ENCODE measurements at places on chromosomes 4 and X. TPM values are rescaled to one million over a fixed set of nuclear protein-coding genes. Genes with fewer than 3 reads are reported as not detected.

- no peak for DNase-seq
- no peaks in the 10 kb centered on the region for H3K27me3 ChIP-seq
- no peak overlapping the region for H3K27ac ChIP-seq
- peaks cover 72% of the 10 kb centered on the region for H3K36me3 ChIP-seq
These were observed 11.3 kb downstream of the EXOC1 start for GRCh38 chr4:55864577-55865223.

The CTAG2 gene
- not detected for total RNA-seq

- H3K4me3 ChIP-seq, result no peak overlapping the region
- no peaks in the 10 kb centered on the region for H3K27me3 ChIP-seq
- no peak overlapping the region for H3K27ac ChIP-seq
- no peaks in the 10 kb centered on the region for H3K36me3 ChIP-seq
- H3K4me1 ChIP-seq, result no peaks in the 10 kb centered on the region
- DNase-seq, result no peak
These were observed 14.4 kb upstream of the CYBB start for GRCh38 chrX:37765507-37765906.

DNA sequence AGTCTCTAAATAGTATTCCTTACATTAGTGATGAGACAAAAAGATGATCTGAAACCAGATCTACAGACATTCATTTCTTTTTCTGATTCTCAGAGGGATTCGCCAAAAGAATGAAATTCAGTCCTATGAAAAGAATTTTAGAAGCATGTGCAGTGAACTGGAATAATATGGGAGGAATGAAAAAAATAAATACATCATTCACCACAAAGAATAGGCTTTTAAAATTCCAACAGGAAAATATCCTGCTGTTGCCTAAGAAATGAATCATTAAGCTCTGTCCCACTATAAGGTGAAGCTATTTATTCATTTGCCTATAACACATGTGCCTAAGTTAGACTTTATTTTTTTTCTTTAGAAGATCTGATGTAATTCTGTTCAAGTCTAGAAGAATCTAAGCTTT lies 165.9 kb downstream of the IL15 start:
- H3K27ac ChIP-seq, result no peak overlapping the region
- no peaks in the 10 kb centered on the region for H3K4me1 ChIP-seq
- no peak overlapping the region for H3K4me3 ChIP-seq
- no peak for DNase-seq
- no peaks in the 10 kb centered on the region for H3K27me3 ChIP-seq
- H3K36me3 ChIP-seq, result no peaks in the 10 kb centered on the region

- no peaks in the 10 kb centered on the region for H3K27me3 ChIP-seq
- no peaks in the 10 kb centered on the region for H3K4me1 ChIP-seq
- H3K4me3 ChIP-seq, result no peak overlapping the region
- no peaks in the 10 kb centered on the region for H3K36me3 ChIP-seq
These were observed 24.6 kb upstream of the ARMCX4 start for GRCh38 chrX:101460669-101461068.

- no peaks in the 10 kb centered on the region for H3K27me3 ChIP-seq
- peak; percentile 46 for DNase-seq
- H3K27ac ChIP-seq, result no peak overlapping the region
These were observed 518 bp upstream of the CNKSR2 start for GRCh38 chrX:21373637-21374162.

DNA sequence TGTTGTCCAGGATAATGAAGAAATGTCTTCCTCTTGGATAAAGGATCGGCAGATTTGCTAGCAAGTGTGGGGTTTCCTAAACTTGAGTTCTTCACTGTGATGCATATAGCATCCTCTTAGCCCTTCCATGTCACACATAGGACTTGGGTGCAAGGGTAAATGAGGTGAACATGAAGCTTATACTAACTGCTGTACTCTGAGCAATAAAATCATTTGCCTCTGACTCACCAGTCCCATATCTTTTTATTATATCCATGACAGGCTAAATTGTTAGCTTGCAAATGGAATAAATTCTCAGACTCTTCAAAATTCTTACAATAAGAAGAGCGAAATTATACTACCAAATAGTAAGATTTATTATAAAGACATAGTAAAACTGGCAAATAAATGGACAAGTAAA lies 14.7 kb upstream of the TBC1D1 start:
- no peak for DNase-seq
- H3K27me3 ChIP-seq, result no peaks in the 10 kb centered on the region
- H3K27ac ChIP-seq, result no peak overlapping the region
- H3K4me1 ChIP-seq, result peaks cover 11% of the 10 kb centered on the region

The SSX3 gene
- not detected for total RNA-seq

DNA sequence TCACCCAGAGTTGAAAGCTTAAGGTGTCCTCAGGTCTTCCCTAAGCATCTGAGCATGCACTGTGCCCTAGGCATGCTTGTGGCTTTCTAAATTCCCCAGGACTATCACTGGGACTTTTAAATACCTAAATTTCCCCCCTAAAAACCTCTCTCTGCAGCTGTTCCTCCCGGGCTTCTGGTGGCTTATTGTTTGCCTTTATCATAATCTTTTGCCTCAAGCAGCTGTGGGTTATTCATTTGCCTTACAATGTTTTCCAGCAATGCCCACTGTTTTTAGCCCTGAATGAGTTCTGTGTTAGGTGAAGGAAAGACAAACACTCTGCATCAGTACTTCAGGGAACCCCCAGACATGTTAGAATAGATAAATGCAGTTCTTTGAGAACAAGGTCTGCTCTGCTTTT lies 455.0 kb downstream of the ZIC3 start:
- H3K27ac ChIP-seq, result no peak overlapping the region
- H3K27me3 ChIP-seq, result no peaks in the 10 kb centered on the region
- no peak overlapping the region for H3K4me3 ChIP-seq
- no peaks in the 10 kb centered on the region for H3K36me3 ChIP-seq
- no peaks in the 10 kb centered on the region for H3K4me1 ChIP-seq

DNA sequence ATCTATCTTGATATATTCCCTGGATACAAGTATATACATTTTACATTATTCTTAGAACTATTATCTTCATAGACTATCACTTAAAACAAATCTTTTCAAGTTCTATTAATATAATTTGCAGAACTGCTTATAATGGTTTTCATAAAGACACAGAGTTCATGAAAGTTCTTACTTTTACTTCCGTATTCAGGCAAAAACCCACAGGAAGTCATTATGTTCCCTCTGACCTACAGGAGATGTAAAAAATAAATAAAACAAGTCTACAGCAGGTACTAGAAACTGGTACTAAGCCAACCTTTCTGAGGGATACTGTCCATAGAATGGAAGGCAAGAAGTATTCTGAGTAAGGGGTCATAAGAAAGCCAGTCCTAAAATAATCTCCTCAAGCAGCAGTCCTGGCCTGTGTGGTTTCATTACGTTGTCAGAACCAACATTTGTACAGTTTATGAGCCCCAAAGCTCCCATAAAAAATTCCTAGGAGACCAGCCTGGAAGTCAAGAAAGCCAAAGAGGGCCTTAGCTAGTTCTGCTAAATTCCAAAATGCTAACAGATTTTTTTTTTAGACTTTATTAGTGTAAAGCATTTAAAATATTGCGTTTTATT lies 68.6 kb downstream of the CAMK2D start:
- DNase-seq, result no peak
- H3K27me3 ChIP-seq, result no peaks in the 10 kb centered on the region
- H3K27ac ChIP-seq, result no peak overlapping the region
- H3K4me1 ChIP-seq, result peaks cover 10% of the 10 kb centered on the region
- no peak overlapping the region for H3K4me3 ChIP-seq

DNA sequence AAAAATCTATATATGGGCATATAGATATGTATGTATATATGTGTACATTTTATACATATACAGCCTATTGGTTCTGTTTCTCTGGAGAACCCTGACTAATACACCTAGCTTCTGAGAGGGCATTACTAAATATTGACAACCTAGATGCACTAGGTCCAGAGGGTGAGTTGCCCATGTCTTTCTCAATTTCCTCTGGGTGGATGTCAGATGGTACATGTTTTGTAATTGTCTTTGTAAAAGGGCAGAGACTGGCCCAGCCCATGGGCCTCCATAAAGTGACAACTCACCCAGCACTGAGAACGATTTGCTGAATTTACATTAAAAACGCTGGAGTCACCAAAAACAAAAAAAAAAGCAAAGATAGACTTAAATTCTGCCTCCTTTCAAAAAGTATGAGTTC lies 198.5 kb upstream of the FAM241A start:
- H3K4me3 ChIP-seq, result no peak overlapping the region
- H3K27ac ChIP-seq, result no peak overlapping the region
- no peaks in the 10 kb centered on the region for H3K4me1 ChIP-seq

- no peak overlapping the region for H3K27ac ChIP-seq
- no peaks in the 10 kb centered on the region for H3K36me3 ChIP-seq
- H3K27me3 ChIP-seq, result no peaks in the 10 kb centered on the region
- DNase-seq, result no peak
- no peaks in the 10 kb centered on the region for H3K4me1 ChIP-seq
These were observed 128.6 kb upstream of the NPY2R start for GRCh38 chr4:155079871-155080270.

The S100G gene
- total RNA-seq, result not detected

DNA sequence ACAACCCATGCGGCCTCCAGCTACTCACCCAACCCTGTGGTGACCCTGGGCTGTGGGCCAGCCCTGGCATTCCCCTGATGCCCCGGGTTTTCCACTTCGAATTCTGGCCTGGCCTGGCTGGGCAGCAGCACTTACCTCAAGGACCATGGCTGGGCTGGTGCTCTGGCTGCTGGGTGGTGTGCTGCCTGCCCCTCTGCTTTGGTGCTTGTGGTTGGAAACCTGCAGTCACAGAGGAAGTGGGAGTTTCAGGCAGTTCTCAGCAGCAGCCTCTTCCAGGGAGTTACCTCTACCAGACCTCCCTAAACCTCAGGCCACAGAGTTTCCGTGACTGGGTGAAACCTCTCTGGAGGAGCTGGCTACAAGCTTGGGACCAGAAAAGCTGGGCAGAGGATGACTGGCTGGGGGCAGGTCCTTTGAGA lies at the start of gene CXCR3:
CXCR3 (minus strand) TSS at position 209 of the 419 bp plus-strand sequence; CDS start at position 147, 62 bp downstream.
- H3K27me3 ChIP-seq, result no peaks in the 10 kb centered on the region
- no peaks in the 10 kb centered on the region for H3K36me3 ChIP-seq
- peak; percentile 72 for DNase-seq
- no peak within 1 kb of the TSS for H3K27ac ChIP-seq
- H3K4me1 ChIP-seq, result peaks cover 14% of the 10 kb centered on the region
- peak within 1 kb of the TSS; percentile 10 for H3K4me3 ChIP-seq

GRCh38 chrX:96425200-96425599 lies 259.4 kb upstream of the DIAPH2 start:
- no peak overlapping the region for H3K4me3 ChIP-seq
- H3K27ac ChIP-seq, result no peak overlapping the region
- H3K36me3 ChIP-seq, result no peaks in the 10 kb centered on the region
- peaks cover 4% of the 10 kb centered on the region for H3K4me1 ChIP-seq

All from upper lobe of right lung (tissue), 1 donor.